ENCODE measurements at places on chromosomes 1 and 21. TPM values are rescaled to one million over a fixed set of nuclear protein-coding genes. Genes with fewer than 3 reads are reported as not detected.

The SYCP1 gene
- total RNA-seq: not detected

The RSPH1 gene
- total RNA-seq: not detected

The ARMH1 gene
- total RNA-seq: not detected

The DDR2 gene
- 80.9 TPM for total RNA-seq

The COL9A2 gene
- total RNA-seq: 4.9 TPM

The ERICH3 gene
- total RNA-seq: not detected

The OR2T29 gene
- total RNA-seq: not detected

The LCE2A gene
- total RNA-seq: not detected

The CRNN gene
- not detected for total RNA-seq

The TSSK3 gene
- under 0.01 TPM for total RNA-seq

The FCRLA gene
- total RNA-seq: 0.15 TPM

The MYOG gene
- total RNA-seq: not detected

The IL20 gene
- not detected for total RNA-seq

The CD1D gene
- 0.67 TPM for total RNA-seq

The MX2 gene
- total RNA-seq: 1.5 TPM

The SMCP gene
- not detected for total RNA-seq

The DCST1 gene
- total RNA-seq: not detected

The HFM1 gene
- 0.34 TPM for total RNA-seq

The CLCN6 gene
- 12.3 TPM for total RNA-seq

The S100A3 gene
- total RNA-seq: 11.6 TPM

The TNN gene
- total RNA-seq: not detected

The TNFAIP8L2 gene
- total RNA-seq: not detected

The CRP gene
- total RNA-seq: not detected

The VANGL2 gene
- 1.0 TPM for total RNA-seq

The PLPP3 gene
- total RNA-seq: 29.3 TPM

The B3GALT6 gene
- 23.2 TPM for total RNA-seq

The TP73 gene
- not detected for total RNA-seq

The UBL4B gene
- total RNA-seq: not detected

The OR2T11 gene
- not detected for total RNA-seq

The CA6 gene
- not detected for total RNA-seq

The CIART gene
- 0.74 TPM for total RNA-seq

The GBP6 gene
- not detected for total RNA-seq

The PCP4 gene
- total RNA-seq: not detected

The LRRC3 gene
- total RNA-seq: 1.3 TPM

The ZNF281 gene
- total RNA-seq: 11.1 TPM

The CACNA1S gene
- not detected for total RNA-seq
